ENCODE measurements at places on chromosomes 5 and 9.

DNA sequence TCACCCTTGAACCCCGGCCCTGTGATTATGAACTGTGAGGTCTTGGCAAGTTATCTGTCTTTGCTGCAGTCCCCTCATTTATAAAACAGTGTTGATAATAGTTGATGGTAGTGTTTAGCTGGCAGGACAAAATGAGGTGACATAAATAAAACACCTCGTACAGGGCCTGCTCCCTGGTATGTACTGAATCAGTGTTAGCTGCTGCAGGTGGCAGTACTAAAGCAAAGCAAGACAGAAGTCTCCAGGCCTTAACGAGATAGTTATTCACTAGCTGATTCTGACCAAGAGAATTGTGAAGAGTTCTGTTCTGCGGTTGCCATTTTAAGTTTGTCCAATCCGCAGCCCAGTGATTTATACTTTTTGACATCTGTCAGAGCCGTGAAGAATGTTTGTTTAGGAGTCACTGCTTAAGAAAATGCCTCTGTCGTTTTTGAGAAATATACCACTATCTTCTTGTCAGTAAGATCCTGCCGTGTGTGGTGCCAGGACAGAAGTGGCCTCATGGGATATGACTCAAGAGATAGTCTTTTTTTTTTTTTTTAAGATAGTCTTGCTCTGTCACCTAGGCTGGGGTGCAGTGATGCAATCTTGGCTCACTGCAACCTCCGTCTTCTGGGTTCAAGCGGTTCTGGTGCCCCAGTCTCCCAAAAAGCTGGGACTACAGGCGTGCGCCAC, 75.9 kb downstream of the KDM4C start:
- DNase-seq = no peak

GRCh38 chr5:19044931-19045695, 942.9 kb downstream of the CDH18 start:
- DNase-seq = no peak

GRCh38 chr5:149804478-149805450, 74.7 kb downstream of the PPARGC1B start:
- no peak for DNase-seq

DNA sequence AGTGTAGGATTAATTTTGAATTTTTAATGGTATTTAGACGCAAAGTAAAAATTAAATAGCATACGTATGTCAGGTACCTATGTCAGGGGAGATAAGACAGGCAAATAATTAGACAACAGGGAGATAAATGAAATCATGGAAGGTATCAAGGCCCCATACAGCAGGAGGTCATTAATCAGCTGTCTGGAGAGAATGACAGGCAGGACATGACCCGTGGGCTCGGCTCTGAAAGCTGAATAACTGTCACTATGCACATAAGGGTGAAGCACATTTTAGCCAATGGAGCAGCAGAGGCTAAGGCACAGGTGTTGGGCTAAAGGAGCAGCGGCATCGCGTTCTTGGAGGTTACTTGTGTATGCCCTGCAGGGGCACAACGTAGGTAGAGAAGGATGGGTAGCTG, 11.9 kb downstream of the SLC25A51 start:
- no peak for DNase-seq

DNA sequence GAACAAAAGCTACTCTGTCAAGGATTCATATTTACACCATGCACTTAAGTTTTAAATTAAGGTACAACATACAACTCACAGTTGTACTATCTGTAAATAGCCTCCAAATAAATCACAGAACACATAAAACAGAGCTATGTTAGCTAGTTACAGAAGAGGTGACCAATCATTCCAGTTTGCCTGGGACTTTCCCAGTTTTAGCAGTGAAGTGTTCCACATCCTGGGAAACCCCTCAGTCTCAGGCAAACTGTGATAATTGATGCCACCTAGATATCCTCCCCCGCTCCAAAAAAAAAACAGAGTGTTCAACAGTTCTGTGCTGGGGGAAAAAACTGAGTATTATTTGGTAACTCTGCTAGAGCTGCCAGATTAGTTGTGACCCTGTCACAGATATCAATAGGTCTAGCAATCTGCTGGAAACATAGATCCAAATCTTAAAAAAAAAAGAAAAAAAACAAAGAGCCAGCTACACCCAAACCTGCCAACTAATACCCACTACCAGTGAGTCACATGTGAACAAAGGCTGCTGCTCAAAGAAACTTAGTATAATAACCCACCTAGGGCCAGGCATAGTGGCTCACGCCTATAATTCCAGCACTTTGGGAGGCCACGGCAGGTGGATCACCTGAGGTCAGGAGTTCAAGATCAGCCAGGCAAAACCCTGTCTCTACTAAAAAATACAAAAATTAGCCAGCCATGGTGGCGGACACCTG, 5.7 kb downstream of the TBCA start:
- no peak for DNase-seq

DNA sequence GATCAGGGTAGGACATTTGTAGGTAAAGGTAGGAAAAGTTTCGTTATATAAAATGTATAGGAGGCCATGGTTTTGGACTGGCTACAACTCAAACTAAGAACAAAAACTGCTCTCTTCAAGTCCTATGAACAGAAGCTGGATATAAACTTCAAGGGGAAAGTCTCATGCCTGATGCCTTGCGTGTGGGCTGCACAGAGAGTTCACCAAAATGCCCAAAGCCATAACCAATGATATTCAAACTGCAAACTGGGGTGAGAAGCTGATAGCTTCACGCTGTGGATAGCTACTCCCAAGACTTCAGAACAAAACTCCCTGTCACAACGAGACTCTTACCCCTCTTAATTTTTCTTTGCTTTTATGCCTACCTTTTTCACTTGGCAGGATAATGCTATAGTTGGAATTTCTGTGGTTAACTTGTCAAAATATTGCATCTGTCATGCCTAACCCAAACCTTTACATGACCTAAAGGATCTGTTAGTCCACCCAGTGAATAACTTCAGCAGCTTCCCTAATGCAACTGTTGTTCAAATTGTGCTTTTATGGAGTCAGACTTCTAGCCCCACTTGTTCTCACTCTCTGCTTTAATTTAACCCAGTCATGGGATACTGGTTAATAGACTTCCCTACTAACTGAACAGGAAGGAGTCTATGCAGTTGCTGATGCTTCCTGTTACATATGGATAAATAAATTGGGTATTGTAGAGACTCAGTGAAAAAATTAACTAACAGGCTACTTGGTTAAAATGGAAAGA, 71.9 kb downstream of the SFXN1 start:
- no peak for DNase-seq

- DNase-seq = no peak
Observed at GRCh38 chr5:67496051-67496450, 299.5 kb upstream of the CD180 start.

DNA sequence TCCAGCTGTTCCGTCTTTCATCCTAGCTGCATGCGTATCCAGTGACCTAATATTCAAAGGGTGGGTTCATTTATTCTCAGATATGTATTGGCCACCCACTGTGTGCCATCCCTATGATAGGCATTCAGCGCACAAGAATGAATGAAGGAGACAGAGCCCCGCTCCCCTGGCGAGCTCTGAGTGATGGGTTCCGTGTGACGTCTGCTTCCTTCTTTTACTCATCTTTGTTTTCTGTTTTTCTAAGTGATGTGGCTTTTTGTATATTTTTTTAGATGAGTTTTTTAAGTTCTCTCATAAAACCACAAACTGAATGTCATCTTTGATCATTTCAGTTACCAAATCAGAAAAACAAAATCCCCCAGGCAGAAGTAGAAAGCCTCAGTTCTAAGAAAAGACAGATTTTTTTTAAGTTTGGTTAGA, 168.3 kb upstream of the OTULINL start:
- DNase-seq = no peak

- no peak for DNase-seq
Observed at GRCh38 chr5:50863534-50864170, 197.2 kb downstream of the PARP8 start.

GRCh38 chr9:126301985-126302603, 24.5 kb upstream of the MVB12B start:
- peak; percentile 58 for DNase-seq

DNA sequence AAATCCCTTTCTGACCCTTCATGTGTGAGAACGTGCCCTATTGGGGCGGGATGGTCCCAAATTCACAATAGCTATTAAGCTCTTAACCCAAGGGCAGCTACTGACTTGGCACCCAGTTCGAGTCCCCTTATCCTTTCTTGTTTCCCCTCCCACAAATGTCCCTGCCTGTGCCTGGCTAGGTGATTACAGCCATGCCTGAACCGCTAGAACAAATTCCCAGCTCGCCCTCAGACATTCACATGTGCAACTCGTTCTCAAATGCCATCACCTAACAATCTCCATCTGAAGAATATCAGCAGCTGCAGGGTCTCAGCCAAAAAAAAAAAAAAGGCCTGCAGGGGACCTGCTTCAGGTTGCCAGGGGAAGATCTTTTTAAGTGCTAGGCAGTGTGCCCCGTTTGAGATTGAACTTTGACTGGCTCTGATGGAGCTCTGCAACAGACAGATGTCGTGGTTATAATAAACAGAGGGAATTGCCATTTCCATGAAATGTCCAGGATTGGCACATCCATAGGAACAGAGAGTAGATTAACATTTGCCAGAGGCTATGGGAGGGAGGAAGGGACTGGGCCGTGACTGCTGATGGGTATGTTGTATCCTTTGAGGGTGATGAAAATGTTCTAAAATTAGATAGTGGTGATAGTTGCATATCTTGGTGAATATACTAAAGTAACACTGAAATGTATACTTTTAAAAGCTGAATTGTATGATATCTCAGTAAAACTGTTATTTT, 347.2 kb upstream of the WWC1 start:
- DNase-seq = no peak

GRCh38 chr5:175731756-175732465, 74.0 kb downstream of the HRH2 start:
- DNase-seq = no peak

DNA sequence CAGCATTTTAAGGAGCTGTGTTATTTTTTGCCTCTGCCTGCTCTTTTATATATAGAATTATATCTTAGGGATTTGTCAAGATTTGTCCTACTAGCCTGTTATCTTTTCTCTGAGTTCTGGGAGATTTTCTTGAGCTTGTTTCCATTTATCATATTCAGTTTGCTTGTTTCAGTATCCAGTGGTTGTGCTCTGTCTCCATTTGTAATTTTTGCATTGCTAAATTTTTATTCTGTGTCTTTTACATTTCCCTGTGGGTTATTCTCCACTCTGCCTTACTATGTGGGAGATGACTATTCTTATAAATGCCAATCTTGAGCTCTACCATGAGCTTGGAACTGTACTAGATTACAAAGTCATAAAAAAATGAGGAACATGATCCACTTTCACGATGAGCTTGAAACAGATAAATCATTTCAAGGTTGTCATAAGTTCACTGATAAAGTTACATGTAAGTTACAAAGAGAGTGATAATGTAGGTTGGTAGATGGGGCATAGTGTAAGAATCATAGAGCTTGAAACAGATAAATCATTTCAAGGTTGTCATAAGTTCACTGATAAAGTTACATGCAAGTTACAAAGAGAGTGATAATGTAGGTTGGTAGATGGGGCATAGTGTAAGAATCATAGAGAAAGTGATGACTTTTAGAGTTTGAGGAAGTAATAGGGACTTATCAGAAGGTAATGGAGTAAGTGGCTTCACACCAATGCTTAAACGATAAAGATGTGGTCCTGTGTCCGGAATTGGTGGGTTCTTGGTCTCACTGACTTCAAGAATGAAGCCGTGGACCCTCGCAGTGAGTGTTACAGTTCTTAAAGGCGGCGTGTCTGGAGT, 287.3 kb downstream of the ADGRV1 start:
- no peak for DNase-seq

GRCh38 chr5:38556088-38556598, 303 bp downstream of the LIFR start:
- no peak for DNase-seq

GRCh38 chr9:2727966-2728613, 10.8 kb downstream of the KCNV2 start:
- DNase-seq = peak; percentile 37

DNA sequence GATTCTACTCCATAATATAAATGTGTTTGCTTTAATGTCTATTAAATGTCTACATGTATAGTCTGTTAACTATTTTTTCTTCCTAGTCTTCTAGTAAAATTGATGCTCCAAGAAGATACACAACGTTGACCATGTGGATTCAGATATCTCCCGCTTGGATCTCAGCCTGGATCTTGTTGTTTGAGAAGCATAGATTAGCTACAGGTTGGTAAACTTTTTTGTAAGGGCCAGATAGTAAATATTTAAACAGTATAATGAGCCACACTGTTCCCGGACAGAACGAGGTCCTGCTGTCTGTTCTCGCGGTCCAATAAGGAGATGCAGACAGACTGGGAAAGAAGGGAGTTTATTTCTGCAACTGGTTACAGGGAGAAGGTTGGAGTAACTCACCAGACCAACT, 86.2 kb upstream of the IL12B start:
- no peak for DNase-seq

GRCh38 chr5:180340856-180341255, 12.3 kb downstream of the GFPT2 start:
- peak; percentile 20 for DNase-seq

GRCh38 chr9:74770508-74771261, 117.0 kb downstream of the TRPM6 start:
- DNase-seq = no peak

DNA sequence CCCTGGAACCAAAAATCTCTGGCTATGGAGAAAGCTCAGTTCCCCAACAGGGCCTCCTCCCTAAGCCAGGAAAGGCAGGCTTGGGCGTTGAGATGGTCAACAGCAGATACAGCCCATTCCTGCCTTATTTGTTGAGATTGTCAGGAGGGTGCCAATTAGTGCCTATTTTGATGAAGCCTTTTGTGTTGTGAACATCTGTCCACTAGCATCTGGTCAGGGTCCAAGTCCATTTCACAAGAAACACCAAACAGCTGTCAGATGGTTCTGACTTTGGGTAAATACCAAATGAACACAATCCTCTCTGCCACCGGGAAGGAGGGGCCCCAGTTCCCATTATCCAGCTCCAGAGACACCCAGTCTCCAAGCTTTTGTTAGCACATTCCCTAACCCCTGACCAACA, 19.9 kb downstream of the SEMA6A start:
- no peak for DNase-seq

- no peak for DNase-seq
Observed at GRCh38 chr5:56088431-56088949, 93.7 kb upstream of the IL6ST start.

DNA sequence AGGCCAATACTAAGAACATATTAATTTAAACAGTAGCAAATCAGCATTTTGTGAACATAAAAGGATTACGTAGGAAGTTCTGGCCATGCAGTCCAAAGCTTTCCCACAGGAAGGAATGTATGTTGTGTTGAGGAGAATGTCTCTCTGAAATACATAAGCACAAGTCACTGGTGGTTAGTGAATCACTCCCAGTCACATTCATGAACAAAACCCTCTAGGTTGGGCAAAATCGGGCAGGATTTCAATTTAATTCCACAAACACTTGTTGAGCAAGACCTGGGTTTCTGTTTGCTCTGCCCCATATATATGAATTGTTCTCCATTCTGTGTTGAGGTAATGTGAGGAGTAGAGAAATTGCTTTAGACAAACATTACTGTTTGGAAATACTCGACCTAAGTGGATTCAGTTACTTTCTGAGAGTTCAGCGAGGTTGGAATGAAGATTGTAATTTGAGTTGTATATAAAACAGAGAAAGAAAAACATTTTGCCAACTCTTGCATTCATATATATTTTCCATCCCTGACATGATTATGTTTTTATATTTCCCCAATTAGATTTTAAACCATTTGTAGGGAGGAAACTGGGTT, 127.6 kb upstream of the RPS23 start:
- no peak for DNase-seq

All from right hindlimb (tissue), 1 donor.